ENCODE measurements at places on chromosomes 11 and 22.

DNA sequence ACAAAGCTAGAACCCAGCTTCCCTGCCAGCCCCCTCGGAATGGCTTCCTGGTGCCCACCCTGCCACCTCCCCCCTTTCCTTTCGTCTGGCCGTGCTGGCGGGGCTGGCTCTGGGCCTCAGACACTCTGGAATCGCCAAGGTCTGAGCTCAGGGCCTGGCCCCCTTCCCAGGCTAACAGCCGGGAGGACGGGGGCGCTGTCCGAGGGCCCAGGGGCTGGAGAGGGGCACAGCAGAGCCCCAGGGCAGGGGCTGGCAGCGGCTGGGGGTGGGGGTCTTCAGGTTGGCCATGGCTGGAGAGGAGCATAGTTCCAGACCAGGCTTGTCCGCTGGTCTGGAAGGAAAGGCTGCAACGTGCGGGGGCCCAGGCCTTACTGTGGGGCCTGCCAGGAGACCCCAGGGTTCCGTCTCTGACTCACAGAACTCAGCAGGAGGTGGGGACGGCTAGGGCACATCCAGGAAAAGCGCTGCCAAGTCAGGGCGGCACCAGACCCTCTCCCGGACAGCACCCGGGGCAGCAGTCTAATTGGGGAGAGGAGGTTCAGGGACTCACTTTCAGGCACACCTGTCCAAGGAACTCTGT lies 861 bp upstream of the LTBP3 start:
- DNase-seq: no peak

DNA sequence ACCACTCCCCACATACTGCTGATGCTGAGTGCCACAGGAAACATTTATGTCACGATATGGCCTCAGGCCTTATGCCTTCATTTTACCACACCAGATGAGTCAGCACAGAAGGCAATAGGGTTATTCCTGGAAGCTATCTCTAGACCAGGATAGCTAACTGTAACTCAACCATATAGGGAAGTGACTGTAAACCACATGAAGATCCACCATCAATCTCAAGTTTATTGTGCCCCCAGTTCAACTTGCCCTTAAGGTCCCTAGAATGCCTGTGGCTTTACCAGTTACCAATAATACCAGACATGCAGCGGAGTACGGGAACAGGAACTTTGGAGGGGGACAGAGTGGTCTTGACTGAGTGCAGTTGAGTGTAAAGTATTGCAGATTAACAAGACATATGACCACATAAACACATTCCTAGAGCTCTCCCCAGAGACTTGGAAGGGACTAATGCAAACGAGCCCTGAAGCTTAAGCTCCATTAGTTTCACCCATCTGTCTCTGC lies 180.9 kb downstream of the KIF18A start:
- DNase-seq: no peak

- DNase-seq: no peak
These were observed 16.2 kb upstream of the FADD start for GRCh38 chr11:70186936-70187335.

DNA sequence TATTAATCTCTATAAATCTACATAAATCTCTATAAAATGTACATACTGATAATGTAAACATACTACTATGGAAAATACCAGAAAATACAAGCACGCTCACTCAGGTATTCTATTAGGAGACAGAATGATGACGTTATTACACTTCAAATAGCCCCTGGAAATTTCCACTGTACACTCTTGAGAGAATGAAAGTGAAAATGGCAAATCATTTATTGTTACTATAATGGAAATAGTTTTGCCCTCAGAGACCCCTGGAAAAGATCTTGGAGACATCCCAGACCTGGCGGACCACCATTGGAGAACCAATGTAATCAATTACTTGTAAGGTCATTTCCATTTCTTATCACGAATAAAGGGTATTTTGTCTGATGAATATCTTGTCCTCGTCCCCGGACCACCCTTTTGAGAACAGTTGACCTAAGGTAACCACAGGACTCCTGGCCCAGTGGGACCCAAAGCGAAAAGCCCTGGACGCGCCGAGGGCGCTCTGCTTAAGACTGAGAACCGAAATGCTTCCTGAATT lies 509 bp upstream of the PRRG4 start:
- no peak for DNase-seq

DNA sequence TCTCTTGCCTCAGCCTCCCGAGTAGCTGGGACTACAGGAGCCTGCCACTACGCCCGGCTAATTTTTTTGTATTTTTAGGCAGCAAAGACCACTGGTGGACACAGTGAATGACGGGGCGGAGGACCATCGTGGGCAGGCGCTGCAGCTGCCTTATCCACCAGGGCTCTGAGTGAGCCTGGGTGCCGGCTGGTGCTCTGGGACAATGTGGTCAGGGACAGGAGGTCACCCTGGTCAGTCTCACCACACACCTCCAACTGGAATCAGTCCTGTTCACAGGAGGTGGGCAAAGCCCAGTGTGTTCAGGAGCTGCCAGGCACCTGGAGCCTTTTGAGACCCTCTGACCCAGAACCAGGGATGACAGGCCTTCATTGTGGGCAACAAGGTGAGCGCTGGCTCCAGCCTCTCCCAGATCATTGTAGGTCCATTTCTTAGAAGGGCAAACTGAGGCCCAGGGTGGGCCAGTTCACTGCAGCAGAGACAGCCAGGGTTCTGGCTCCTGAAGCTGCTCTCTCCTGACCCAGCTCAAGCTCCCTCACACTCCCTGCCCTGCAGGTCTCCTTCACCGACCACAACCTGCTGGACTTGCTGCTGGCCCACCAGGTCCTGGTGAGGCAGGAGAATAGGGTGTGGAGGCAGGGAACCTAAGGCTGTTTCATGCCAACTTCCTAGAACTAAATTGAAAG lies 15.7 kb upstream of the CABP2 start:
- no peak for DNase-seq

- no peak for DNase-seq
These were observed 120.6 kb upstream of the LMO1 start for GRCh38 chr11:8384199-8384821.

GRCh38 chr11:128809128-128809527 lies 58.0 kb downstream of the KCNJ1 start:
- no peak for DNase-seq

GRCh38 chr22:38246692-38247091 lies 26.1 kb downstream of the TMEM184B start:
- DNase-seq: no peak

DNA sequence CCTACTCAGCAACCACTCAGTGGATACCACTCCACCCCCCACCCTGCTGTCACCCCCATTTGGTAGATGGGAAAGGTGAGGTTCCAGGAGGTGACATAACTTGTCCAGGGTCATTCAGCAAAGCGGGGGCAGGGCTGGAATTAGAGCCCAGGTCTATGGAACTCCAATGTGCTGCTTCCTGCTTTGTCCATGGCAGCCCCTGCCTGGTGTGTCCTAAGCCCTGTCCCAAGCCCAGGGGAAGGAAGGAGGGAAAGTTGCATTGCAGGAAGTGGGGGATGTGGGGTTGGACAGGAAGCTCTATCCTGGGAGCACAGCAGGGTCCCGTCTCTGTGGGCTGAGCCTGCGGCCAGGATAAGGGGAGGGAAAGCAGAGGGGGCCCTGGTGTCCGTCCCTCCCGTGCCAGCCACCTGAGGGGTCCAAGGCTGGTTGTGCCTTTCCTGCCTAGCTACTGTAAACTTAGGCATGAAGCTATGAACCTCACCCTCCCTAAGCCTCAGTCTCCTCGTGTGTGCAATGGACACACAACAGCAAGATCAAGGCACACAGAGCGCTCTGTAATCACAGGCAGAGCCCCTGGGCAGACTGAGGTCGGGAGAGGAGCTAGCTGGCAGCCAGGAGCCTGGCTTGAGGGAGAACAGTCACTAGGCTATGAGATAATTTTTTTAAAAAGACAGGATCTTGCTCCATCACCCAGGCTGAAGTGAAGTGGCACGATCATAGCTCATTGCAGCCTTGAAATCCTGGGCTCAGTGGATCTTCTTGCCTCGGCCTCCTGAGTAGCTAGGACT lies 12.9 kb downstream of the GAL3ST1 start:
- DNase-seq: no peak

DNA sequence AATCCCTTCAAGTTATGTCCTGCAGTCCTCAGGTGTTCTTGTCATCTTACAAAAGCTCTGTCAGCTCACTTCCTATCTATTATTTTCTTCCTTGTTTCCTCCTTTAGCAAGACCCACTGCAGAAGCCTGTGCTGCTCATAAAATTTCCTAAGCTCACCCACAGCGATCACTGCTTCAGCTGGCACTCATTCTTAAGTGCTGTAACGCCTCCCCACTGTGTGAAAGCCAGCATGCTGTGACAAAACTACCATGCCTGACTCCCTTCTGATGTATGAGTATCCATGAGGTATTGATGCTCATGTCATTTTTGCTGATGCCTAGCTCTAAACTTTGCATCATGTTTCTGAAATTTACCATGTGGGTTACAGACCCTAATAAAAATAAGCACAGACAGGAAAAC lies 41.5 kb upstream of the CNTN5 start:
- no peak for DNase-seq

DNA sequence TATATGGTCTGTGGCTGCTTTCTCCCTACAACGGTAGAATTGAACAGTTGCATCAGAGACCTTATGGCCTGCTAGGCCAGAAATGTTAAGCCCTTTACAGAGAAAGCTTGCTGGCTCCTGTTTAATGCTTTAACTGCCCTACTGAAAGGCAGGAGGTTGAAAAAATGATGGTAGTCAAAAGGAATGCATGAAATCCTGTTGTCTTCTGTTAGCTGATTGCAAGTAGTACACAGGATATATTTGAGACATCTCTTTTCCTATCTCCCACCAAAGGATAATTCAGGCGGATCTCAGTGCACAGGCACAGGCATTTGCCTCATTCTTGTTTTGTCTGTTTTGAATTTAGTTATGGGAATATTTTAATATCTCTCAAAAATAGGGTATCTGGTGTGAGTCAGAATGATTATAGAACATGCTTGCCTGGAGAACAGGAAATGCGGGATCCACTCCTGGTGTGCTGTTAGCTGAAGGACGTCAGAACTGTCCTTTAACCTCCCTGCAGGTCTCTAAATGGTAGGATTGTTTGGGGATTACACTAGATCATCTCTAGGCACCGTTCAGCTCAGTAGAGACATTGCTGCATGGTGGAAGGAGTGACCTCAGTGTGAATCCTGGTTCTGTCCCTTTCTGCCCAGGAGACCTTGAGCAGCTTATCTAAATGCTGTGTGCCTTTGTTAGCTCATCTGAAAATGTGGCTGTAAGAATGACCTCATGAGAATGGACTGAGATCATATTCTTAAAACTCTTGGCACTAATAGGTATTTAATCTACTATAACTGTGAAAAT lies 49.5 kb downstream of the PACS1 start:
- DNase-seq: no peak

GRCh38 chr11:47060807-47061206 lies 115.9 kb downstream of the ARFGAP2 start:
- DNase-seq: no peak

DNA sequence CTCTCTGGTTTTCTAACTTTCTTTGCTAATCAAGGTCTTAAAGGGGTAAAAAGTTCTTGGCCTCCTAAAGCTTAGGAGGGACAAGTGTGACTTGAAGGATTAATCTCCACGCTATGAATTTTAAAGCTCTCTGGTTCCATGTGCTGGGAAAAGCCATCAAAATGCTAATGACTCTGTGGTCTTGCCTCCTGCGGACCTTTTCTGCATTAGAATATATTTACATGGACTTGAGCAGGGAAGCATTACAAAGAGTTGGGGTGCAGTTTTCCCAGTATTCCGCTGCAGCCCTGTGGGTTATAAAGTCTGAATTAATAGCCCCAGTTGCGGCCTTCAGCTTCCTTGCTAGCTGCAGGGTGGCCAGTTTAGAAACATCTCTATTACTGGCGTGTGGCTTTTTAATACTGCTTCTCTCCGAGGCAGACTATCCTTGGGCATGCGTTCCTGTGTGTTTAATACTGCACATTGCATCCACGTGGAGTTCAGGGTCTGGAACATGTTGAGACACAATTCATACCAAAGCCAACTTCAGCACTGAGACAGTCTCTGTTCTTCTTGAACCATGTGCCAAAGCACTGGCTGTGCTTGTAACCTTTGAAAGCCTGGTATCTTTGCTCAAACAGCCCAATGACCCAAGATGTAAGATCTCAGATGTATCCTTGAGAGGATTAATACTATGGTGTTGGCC lies 27.3 kb downstream of the TSPAN18 start:
- no peak for DNase-seq

DNA sequence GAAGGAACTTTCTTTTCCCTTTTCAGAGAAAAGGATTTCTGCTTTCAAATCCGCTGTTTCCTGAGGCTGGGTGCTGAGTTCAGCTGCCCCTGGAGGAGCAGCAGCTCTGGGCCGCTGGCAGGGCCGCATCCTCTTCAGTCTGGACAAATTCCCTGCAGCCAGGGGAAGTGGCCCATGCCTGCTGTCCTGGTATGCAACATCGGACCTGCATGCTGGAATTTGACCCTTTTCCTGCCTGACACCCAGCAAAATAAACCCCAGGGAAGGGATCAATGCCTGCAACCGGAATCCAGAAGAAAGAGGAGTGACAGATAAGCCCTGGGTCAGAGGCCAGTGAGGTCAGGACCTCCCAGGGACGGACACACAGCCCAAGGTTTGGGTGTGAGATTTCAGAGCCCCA lies 54.1 kb upstream of the LINC01488 start:
- DNase-seq: no peak

- DNase-seq: no peak
These were observed 2310.2 kb downstream of the LRRC4C start for GRCh38 chr11:39149214-39149613.

DNA sequence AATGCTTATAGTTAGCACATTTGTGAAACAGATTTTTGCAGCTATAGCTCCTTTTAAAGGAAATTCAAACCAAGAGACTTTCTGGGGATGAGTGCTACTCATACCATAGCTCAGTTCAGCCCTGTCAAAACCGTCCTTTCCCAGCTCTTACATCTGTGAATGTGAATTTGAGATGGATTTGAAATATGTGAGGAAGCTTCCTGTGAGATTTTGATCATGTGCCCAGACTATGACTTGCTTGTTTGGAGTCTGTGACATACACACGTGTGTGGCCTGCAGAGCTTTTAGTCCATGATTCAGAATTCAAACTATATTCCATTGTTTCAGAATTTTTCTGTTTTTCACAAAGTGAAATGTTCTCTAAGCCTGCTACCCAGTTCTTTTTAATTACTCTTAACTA lies 4.4 kb upstream of the MMP1 start:
- DNase-seq: no peak

DNA sequence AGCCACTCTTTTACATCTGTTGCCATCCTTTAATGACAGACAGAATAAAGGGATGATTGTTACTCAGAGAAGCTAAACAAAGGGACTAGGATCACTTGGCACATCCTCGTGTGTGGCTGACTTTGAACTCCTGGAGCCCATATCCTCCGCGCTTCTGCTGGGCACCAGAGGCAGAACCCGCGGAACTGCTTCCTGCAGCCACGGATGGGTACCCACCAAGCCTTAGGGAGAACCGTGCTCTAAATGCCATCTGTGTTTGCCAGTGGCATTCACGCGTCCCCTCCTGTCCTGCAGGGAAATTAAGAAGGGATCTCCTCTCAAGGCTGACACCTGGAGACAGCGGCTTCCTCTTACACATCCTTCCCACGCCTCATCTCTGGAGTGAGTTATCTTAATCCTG lies 294.4 kb downstream of the NTM start:
- DNase-seq: no peak

- DNase-seq: no peak
These were observed at the start of gene PHLDA2 for GRCh38 chr11:2928605-2929530. Gene PHLDA2, minus strand, starts transcription at chr11:2929420. Its CDS starts 56 bp downstream, at chr11:2929364.

All from activated CD4-positive, alpha-beta T cell treated with anti-CD3 and anti-CD28 coated beads, Interleukin-2, amount 50 U/mL, for 24 hours (primary cell).